ENCODE measurements at places on chromosomes 12 and 14.
A peak's percentile ranks its signal among the peaks of the same experiment; 100 is the strongest.

- DNase-seq: peak; percentile 17
Measured at GRCh38 chr14:58866391-58866790, 228.6 kb downstream of the DACT1 start.

- peak; percentile 22 for DNase-seq
Measured at GRCh38 chr12:80847575-80847974, 90.2 kb downstream of the LIN7A start.

GRCh38 chr12:60710246-60710645, 1114.4 kb downstream of the SLC16A7 start:
- no peak for DNase-seq

DNA sequence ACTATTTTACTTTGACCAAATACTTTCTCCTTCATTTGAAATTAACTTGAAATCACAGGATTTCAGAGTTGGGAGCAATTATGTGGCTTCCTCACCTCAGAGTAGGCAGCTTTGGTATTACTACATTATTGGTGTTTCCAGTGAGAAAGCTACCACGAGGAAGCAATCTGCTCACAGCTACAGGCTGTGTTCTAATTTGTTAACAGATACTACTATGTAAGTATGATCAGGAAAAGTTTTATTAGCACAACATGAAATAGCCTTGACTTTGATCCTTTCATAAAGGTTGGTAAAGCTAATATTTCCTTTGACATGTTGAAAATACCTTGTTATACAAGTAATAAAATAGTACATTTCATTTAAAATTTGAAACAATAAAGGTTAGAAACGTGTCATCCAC, 30.6 kb downstream of the TAOK3 start:
- DNase-seq: no peak

- DNase-seq: no peak
Measured at GRCh38 chr12:26658991-26659390, 174.0 kb downstream of the ITPR2 start.

DNA sequence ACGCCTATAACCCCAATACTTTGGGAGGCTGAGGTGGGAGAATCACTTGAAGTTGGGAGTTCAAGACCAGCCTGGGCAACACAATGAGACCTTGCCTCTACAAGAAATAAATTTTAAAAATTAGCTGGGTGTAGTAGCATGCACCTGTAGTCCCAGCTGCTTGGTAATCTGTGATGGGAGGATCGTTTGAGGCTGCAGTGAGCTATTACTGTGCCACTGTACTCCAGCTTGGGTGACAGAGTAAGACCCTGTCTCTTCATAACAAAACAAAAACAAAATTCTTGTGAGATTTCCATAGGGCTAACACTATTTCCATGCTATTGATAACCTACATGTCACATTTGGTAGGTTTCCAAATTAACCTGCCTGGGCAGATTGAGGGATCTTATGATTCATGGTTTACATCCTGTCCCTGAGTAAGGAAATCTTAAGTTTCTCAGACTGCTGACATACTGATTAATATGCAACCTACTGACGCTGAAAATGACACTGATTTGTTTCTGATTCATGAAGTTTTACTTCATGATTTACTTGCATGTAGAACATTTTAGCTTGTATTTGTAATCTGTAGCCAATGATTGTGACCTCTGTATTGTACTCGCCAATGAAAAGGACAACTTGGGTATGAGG, 15.9 kb downstream of the ATP6V1D start:
- no peak for DNase-seq

DNA sequence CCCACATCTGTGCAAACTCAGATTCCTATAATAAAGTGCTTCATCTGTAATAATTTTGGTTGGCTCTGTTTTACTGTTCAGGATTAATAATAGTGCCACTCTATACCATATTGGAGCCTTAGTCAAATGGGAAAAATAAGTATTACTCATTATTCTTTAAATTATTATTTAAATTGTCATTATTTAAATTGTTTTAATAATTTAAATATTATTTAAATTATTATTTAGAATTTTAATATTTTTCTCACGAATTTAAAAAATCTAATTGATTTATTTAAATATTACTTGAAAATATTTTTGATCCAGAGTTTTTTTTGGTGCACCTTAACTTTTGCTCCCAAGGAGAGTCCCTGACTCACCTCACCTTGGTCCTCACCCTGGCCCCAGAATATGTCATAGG, 245.7 kb upstream of the MDGA2 start:
- DNase-seq: no peak

- no peak for DNase-seq
Measured at GRCh38 chr12:122899887-122900286, 4.0 kb upstream of the VPS37B start.

- DNase-seq: peak; percentile 86
Measured at GRCh38 chr12:54394281-54394719, 9.8 kb upstream of the ZNF385A start.

- DNase-seq: peak; percentile 63
Measured at GRCh38 chr14:54219261-54220070, 177.3 kb upstream of the CDKN3 start.

GRCh38 chr12:47488888-47489287, 216.9 kb downstream of the RPAP3 start:
- DNase-seq: no peak

DNA sequence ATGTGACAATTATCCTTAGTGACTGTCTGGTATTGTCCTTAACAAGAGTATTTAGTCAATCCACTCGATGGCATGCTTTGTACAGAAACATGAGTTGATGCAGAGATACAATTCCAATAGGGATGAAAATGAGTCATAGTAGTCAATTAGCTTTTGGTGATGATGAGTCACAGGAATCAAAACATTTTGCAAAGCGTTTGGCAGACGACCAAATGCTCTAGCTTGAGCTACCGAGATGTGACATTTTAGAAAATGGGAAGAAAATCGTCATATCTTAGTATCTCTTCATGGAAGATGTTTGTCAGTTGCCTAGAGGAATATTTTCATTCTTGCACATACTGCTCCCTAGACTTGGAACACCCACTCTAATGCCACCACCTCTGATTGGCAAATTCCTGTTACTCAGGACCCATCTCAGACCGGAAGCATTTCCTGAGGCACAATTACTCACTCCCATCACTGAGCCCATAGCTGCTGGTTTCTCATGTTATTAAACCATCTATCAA, 95.0 kb downstream of the LMNTD1 start:
- DNase-seq: no peak

DNA sequence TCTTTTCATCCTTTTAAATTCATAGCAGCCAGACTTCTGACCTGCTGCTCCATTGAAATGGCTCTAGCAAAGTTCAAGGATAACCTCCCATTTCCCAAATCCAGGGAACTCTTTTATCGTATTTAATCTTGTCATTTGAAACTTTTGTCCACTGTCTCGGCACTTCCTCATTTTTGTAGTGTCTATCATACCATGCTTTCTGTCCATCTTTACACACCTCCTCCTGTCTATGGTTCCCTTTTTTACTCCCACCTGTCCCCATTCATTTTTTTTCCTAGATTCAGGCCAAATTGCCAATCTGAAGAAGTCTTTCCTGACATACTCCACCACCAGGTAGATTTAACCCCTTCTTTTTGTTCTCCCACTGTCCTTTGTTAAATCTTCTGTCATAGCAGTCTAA, 31.0 kb downstream of the NFYB start:
- no peak for DNase-seq

DNA sequence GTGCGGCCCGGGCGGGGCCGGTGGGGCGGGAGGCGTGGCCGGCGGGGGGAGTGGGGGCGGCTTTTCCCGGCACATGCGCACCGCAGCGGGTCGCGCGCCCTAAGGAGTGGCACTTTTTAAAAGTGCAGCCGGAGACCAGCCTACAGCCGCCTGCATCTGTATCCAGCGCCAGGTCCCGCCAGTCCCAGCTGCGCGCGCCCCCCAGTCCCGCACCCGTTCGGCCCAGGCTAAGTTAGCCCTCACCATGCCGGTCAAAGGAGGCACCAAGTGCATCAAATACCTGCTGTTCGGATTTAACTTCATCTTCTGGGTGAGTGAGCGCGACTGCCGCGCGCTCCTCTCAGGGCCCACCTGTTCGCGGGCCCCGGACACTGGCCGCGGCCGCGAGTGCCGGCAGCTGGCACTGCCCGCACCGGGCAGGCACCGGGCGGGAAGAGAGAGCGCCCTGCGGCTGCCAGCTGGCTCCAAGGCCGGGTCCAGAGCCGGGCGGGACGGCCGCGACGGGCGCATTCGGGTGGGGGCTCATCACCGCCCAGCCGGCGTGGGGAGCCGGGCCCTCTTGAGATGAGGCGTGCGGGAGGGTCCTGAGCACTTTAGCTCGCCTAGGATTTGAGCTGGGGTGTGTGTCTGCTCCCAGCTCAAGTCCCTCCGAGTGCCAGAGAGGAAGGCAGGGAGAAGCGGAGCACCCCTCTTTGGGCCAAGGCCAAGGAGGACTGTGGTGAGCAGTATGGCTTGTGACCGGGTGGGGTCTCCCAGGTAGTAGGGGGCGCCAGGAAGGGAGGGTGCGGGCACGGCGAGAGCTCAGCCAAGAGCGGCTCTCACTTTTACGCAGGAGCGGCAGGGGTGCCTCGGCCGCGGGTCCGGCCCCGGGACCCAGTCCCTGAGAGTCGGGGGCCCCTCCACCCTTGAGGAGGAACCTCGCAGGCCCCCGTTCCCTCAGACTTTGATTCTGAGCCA, at the start of gene CD9:
Gene CD9, plus strand, starts transcription at position 145 of the 957 bp plus-strand sequence. Its CDS starts 100 bp downstream, at position 245.
- DNase-seq: peak; percentile 68

DNA sequence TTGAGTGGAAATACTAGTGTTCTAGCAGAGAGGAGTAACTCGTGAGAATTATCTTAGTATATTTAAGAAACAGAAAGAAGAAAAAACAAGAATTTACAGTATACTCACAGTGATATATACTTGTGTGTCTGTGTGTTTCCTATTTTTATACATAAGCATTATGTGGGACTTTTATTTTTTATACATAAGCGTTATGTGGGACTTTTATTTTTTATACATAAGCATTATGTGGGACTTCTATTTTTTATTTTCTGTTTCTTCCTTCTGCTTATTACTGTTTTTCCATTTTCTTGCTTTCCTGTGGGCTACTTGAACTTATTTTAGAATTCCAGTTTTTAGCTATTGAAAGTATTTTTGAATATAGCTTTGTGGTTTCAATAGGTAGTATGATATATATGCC, 6.9 kb upstream of the ZNF140 start:
- no peak for DNase-seq

- peak; percentile 72 for DNase-seq
Measured at GRCh38 chr14:72643317-72643801, 250.5 kb downstream of the DPF3 start.

- no peak for DNase-seq
Measured at GRCh38 chr12:57569858-57570257, 20.0 kb downstream of the KIF5A start.

GRCh38 chr12:89782807-89783206, 74.2 kb upstream of the ATP2B1 start:
- no peak for DNase-seq

DNA sequence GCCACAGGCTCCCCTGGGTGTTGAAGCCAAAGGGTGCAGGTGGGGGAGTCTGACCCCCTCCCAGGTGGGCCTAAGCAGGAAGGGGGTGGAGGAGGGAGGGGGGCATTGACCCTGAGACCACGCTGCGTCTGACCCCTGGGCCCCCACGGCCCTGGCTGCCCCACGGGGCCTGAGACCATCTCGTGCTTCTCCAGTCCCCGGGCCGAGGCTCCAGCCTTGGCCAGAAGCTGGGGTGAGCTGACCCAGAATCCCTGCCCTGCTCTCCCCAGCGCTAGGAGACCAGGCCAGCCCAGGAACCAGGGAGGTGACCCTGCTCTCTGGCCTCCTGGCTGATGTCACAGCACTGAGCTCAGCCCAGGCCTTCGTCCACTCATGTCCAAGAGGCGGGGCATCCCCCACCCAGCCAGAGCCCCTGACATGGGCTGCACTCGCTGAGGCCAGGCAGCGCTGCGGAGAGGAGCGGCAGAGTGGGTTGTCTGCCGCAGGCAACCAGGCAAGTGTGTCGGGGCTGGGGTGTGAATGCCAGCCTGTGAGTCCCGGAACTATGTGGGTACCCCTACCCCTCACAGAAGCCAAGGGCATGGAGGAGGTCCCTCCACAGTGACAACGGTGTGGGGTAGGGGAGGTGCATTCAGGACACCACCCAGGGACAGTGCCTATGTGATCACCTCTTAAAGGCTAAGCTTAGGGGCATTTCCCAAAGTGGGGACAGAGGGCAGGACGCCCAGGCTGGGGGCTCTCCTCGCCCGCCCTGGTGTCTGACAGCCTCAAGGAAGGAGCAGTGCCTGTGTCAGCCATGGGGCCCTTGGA, 6.3 kb downstream of the TRMT61A start:
- DNase-seq: no peak

DNA sequence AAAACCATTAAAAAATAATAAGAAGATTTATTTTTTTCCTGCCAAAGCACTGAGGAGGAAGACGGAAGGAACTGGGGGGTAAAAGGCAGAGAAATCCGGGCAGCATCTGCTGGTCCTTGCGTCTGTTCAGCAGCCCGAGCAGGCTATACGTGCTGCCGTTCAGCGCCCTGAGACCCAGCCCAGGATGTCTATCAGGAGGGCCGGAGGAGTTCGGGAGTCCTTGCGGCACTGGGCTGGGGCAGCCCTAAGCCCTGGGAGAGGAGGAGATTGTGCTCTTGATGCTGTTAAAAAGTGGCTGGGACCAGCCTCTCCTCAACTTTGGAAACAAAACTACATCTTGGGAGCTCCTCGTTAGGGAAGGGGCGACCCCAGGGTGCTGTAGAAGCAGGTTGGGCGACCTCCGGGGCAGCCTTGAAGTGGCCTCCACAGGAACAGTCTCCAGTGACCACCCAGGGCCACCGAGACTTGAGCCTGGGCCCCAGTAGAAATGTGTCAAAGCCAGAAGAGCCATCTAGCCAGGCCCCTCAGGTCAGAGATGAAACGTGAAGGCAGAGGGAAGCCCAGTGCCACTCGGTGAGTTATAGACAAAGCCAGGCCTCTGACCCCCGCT, 14.3 kb downstream of the PGF start:
- DNase-seq: no peak

GRCh38 chr12:81968421-81968820, 209.3 kb upstream of the PPFIA2 start:
- no peak for DNase-seq

DNA sequence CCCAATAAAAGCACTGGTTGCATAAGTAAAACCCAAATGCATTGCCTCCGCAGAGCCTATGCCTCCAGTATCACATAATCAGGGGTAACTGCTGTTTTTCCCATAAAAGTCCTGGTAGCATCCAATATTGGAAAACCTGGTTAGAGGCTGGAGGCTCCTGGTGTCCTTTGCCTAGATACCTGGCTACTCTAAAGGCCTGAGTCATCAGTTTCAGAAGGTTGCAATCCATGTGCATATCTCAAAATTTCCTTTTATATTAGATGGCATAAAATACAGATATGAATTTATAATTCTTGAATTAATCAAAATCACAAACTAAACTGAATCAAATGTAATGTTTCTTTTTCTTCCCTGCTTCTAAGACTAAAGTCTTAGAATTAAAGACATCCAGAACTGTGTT, 164.2 kb upstream of the DCN start:
- DNase-seq: no peak

DNA sequence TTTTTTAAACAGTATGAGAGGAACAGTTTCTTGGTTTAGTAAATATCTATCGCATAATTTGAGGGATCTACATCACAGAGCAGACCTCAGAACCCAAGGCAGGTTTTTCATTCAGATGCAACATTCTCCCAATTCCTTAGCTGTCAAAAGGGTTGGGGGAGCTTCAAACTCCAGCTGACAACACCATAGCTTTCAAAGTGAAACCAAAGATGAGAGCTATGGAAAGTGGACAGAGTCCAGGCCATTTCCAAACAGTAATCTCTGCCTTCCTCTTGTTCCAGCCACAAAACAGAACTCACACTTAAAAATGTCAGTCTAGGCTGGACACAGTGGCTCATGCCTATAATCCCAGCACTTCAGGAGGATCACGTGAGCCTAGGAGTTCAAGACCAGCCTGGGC, 87.8 kb downstream of the SPRING1 start:
- no peak for DNase-seq

- no peak for DNase-seq
Measured at GRCh38 chr14:46861753-46862152, 210.2 kb upstream of the RPL10L start.

Data from mesendoderm (in vitro differentiated cells).